Stimulated activated CD4-positive, alpha-beta T cell treated with anti-CD3 and anti-CD28 coated beads, Interleukin-15, amount 100 ng/mL, for 24 hours (primary cell): ENCODE measurements at places on chromosomes 2 and 18.

DNA sequence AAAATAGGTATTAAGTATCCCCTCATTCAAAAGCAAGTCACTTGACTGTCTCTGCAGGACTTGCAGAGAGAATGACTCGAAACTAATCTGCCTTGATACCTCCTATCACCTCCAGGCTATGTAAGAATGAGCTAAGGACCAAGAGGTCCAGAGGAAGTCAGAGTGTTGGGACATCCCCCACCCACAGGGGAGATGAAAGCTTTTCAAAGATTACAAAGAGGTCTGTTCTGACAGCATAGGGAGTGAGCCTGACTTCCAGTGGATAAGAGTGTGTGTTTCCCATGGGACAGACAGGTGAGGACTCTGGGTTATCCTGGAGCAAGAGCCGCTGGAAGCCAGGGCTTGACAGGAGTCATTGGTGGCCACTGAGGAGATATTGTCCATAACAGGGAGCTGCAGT lies 85.0 kb upstream of the TACR1 start:
- no peak for DNase-seq

DNA sequence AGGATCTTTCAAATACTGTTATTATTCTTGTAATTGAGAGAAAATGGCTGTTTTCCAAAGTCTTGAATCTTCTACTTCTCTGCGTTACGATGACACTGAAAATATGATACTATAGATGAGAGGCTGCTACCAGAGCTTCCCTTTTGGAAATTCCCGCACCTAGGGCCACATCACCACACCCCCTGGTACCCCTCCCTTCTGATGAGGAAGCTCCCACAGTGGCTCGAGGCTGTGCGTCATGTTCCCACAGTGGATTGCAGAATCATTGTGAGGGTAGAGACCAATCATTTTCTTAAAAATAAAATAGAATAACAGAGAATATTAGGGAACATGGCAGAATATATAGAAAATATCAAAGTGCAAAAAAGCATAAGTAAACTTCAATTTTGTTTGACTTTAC lies 268.9 kb upstream of the SMIM21 start:
- DNase-seq: no peak

DNA sequence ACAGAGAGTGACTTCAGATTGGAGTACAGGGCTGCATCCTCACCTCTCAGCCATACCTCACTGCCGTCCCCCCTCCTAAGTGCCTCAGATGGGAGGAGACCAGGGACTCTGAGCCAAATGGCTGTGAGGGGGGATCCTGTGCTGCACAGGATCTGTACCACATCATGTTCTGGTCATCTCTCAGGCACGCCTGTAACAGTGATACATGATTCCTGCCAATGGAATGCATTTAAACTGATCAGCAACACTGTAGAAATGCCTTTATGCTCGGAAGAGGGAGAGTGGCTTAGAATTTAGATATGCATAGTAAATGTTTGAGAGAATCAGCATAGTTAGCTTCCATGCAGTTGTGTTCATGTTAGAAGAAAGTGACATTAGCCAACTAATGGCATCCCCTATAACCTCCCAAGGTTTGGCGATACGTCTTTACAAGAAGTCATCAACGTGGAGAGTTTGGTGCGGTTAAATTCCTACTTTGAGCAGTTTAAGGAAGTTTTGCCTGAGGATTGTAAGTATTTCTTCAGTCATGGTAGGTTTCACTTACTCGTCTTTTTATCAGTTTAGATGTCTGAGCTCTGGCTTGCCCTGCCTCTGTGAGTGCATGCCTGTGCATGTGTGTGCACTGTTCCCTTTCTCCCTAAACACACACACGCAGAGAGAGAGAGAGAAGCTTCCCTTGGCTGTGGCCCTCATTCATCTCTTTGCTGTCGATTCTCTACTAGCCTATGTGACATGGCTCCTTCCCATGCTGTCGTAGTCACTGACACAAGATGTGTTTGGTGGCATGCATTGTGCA lies 40.0 kb downstream of the COA5 start:
- DNase-seq: no peak

- DNase-seq: no peak
These were observed 70.1 kb downstream of the QPCT start for GRCh38 chr2:37414470-37414949.

- no peak for DNase-seq
These were observed 160.5 kb upstream of the KCNJ3 start for GRCh38 chr2:154537843-154538450.

DNA sequence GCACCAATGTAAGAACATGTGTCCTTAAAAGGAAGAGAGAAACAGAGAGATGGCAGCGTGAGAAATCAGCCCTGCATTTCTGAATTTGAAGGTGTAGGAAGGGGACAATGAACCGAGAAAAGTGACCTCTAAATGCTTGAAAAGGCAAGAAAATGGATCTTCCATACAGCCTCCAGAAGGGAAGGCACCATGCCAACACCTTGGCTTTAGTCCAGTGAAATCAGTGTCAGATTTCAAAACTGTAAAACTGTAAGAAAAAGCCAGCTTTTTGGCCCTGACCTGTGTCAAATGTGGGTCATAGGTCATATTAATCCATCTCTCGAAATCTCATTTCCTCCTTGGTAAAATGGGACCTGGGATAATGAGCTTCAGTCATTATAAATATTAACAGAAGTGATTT lies 762.3 kb downstream of the DCDC2C start:
- DNase-seq: no peak

DNA sequence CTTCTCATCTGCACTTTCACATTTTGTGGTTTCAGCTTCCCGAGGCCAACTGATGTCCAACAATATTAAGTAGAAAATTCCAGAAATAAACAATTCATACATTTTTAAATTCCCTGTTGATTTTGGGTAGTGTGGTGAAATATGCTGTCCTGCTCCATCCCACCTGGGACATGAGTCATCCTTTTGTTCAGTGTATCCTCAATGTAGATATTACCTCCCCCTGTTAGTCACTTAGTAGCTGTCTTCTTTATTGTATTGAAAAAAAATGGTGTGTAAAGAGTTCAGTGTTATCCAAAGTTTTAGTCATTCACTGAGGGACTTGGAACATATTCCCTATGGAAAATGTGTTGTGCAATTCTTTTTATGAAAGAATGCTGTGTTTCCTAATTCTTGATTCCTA lies 348.1 kb downstream of the SOCS6 start:
- no peak for DNase-seq

GRCh38 chr2:31265234-31265633 lies 31.3 kb downstream of the EHD3 start:
- DNase-seq: no peak

GRCh38 chr2:24824966-24825882 lies 32.0 kb downstream of the CENPO start:
- peak; percentile 59 for DNase-seq

DNA sequence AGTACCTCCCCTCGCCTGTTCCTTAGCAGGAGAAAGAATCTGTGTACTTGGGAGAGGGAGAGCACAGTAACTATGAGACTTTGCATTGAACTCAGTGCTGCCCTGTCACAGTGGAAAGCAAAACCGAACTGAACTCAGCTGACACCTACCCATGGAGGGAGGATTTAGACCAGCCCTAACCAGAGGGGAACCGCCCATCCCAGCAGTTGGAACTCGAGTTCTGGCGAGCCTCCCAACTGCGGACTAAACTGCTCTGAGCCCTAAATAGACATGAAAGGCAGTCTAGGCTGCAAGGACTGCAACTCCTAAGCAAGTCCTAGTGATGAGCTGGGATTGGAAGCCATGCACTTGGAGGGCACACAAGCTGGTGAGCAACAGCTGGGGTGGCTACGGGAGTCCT lies 110.4 kb downstream of the GRB14 start:
- no peak for DNase-seq

DNA sequence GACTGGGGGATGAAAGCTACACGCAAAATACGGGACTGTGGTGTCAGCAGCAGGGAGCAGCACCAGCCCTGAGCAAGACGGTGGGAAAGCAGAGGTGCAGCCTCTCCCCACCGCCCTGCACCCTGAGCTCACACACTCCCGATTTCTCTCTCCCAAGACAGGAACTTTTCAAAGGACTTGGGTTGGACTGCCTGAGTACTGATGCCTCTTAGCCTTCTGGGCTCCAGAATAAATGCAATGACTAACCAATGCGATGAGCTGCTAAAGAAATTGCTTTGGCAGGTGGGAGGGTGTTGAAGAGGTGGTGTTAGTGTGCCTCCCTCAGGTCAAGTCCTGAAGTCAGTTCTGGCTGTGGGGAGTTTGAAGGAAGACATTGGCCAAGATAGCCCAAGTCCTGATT lies 9.6 kb downstream of the TRIM54 start:
- no peak for DNase-seq

DNA sequence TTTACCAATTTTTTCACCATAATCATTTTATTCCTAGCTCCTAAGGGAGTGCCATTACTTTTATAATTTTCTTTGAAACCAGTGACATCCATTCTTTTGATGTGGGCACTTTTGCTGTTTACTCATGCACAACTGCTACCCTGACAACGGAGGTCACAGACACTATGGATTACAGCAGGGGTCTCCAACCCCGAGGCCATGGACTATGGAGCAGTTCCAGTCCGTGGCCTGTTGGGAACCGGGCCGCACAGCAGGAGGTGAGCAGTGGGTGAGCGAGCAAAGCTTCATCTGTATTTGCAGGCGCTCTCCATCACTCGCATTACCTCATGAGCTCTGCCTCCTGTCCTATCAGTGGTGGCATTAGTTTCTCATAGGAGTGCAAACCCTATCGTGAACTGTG lies 34.6 kb downstream of the PRPF40A start:
- no peak for DNase-seq

DNA sequence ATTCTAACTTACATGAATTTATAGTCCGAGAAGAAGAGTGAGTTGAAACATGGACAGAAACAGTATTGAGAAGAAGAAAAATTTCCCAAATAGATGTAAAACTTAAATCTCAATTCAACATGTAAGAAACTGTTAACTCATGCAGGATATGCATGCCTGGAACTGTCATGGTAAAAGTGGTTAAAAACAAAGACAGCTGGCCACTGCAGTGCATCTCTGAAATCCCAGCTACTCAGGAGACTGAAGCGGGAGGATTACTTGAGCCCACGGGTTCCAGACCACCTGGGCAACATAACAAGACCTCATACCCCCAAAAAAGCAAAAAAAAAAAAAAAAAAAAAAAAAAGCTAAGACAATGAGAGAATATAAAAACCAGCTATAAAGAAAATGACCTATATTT lies 93.0 kb upstream of the TTC27 start:
- no peak for DNase-seq

DNA sequence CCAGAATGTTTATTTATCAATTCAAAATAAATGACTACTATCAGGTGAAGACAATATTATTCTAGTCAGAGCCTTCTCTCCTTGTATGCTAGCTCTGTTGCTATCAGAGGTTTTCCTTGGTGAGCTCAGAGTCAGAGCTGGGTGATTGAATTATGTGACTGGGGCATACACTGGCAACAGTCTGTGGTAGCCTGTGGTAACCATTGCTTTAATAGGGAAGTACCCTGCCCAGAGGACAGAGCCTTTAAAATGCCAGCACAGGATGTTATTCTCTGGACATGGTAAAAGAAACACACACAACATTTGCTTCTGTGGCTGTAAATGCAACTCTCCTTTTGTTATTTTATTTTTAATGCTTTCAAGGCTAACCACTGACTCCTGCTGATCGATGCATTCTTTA lies 124.7 kb downstream of the PPP1R1C start:
- no peak for DNase-seq

- DNase-seq: no peak
These were observed 118.2 kb upstream of the NOL4 start for GRCh38 chr18:34342960-34343359.

GRCh38 chr2:168009900-168010299 lies 237.5 kb downstream of the STK39 start:
- no peak for DNase-seq

DNA sequence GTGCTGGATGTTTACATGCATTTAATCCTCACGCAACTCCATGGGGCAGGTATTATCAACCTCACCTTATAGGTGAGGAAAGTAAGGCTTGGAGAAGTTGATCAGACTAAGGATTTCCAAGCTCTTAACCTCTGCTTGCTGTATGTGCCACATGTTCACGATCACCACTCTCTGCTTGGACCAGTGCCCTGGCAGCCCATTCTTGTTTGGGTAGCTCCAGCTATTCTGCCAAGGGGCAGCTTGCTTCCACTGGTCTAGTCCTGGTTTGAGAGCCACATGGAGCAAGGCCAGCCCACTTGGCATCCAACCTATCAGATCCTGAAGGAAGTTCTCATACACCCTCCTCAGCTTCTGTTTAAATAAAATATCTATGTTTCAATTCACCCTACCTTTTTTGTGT lies 14.3 kb downstream of the PLB1 start:
- no peak for DNase-seq

DNA sequence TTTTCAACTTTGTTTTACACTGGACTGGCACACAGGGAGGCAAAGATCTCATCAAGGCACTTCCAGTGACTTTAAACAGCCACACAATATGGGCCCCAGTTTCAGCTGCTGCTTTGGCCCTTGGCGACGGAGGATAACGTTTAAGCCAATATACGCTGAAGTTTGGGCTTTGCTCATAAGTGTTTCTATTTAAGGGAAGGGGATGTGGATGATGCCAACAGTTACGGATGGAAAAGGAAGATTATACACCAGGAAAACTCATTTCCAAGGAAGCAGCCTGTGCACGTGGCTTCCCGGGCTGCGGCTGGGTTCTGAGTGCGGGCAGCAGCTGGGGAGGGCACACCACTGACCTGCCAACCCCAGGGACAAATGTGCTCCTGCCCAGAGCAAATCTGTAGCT lies 151.1 kb downstream of the SH3BP4 start:
- no peak for DNase-seq

DNA sequence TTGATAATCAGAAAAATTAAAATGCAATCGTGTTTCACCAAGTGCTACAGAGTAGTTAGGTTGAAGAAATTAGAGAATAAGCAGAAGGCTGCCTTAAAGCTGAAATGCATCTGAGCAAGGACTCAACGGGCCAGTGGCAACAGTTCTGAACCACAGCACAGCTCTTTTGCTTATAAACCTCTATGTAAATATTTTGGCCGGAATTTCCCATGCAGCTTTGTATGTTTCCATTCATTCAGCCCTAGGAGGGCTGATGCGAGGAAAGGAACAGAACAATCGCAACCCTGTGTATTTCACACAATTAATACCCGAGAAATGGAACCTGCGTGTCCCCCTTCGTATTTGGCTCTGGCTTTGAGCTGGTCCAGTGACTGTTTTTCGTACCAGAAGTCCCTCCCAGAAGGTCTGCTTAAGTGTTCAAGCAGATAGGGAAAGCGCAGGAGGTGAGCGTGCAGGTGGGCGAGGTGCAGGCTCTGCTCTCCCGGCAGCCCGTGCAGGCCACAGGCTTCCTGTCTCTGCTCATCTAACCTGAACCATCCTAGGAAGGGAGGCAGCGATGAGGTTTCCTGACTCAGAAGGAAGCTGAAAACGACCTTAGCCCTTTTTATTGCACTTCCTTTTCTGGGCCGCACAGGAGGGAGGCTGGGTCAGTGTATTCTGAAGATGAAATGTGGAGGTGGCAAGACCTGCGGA lies 67.3 kb downstream of the ASB1 start:
- peak; percentile 49 for DNase-seq

GRCh38 chr18:22817844-22818243 lies 115.3 kb upstream of the RBBP8 start:
- no peak for DNase-seq
